ENCODE measurements at places on chromosomes 4 and X.

DNA sequence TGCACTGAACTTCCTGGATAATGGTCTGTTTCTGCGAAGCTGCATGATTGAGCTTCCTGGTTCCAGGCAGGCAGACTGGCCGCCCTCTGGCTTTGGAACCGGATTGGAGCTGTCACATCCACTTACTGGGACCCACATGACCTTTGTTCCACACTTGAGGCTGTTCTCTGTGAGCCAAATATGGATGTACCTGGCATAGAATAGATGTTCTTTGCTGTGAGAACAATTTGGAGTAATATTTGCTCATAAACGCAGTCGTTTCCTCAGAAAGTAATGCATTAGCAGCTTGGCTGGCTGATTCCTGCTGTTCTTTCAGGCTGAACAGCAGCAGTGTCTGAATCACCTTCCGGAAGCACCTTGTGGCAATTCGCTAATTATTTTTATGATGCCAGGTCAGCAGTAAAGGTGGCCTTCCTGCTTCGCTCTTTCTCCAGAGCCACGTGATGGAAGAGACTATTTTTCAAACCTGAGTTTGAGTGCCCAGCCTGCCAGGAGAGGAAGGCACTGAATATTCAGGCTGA is 78.1 kb upstream of the BOD1L1 start:
- DNase-seq: no peak

DNA sequence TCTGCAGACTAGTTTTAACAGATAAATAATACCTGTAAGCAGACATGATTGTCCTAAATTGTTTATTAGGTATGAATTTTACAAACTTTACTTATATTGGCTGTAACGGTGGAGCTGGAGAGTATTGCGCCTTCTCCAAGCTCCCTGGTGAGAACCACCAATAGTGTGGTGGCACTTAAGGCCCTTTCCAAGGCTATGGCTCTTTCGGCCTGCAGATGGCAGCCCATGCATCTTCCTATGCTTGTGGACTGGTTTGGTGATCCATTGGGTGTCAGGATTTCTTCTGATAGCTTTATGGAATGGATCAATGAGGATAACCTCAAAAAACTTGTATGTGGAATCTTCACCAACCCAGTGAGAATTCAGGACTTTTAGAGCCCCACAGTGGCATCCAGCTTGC is 7.8 kb downstream of the LARP1B start:
- DNase-seq: no peak

GRCh38 chr4:36278789-36279188 is 2.6 kb upstream of the DTHD1 start:
- no peak for DNase-seq

DNA sequence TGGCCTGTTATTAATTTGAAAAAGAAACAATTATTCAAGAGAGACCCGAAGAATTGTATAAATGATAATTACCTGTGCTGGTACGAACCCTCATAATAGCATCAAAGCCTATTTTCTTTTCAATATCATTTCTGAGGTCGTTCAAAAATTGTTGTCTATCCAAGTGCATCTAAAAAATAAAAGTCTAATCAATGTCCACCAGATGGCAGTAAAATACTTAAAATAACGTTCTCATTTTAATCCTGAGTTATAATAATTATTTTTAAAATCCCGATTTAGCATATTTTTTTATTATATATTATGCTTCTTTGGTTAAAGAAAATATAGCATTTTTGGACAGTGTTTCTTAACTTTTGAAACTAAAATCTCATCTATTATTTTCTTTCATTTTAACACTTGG is 55.7 kb downstream of the METTL14 start:
- DNase-seq: no peak

DNA sequence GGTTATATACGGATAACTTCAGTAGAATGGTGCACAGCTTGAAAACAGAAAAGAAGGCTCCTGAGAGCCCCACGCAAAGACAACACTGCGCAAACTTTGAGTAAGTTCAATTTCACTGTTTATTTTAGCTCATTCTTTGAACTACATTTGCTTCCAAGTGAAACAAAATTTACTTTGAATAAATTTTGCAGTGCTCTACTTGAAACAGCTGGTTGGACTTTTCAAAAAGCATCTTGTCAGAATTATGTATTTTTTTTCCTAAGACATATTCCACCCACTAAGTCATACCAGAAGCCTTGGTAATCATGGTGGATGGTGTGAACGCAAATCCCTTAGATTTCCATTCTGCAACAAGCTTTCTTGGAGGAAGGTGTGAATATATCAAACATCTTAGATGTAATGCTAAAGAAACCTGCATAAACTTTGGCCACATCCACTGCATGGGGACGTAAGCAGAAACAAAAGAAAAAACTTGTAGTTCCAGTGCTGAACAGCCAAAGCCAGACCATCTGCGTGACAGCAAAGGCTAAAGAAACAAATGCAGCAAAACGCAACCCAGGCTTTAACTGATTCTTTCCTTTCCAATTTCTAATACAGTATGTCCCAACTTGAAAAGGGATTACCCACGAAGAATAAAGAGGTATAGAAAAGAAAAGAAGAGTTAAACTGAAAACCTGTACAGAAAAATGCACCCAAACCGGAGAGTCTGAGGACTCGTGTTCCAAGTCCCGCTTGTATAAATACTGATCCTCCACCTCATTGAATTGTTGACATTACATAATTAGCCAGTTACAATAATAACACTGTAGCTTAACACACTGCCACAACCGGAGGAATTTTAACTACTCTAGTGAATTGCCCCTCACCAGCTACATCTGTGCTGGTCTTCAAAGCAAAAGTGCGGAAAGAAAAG is 90.9 kb downstream of the SH3RF1 start:
- no peak for DNase-seq

GRCh38 chr4:102578819-102579218 is 77.7 kb downstream of the NFKB1 start:
- DNase-seq: no peak

DNA sequence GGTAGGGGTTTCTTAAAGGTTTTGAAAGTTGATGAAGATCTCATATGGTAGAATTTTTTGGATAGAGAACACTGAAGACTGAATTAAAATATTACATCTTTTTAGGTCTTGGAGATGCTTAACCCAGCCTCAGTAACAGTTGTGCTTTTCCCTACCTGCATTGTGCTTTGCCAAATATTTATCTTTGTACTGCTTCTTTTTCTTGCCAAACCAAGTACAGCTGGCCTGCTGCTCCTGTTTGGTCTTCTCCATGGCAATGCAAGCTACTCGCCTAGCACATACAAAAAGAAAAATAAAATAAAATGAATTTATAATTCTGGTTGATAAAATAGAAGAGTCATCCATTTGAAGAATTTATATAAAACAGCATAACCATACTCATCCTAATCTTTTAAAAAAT is 95.4 kb downstream of the NYX start:
- DNase-seq: no peak
